ENCODE measurements at places on chromosomes 3 and 15.

GRCh38 chr15:45083223-45083622, 30.7 kb downstream of the DUOX2 start:
- DNase-seq = no peak

- no peak for DNase-seq
These were observed 361.6 kb downstream of the ROBO1 start for GRCh38 chr3:79406175-79406574.

- no peak for DNase-seq
These were observed 391.9 kb upstream of the THRB start for GRCh38 chr3:24886501-24886900.

DNA sequence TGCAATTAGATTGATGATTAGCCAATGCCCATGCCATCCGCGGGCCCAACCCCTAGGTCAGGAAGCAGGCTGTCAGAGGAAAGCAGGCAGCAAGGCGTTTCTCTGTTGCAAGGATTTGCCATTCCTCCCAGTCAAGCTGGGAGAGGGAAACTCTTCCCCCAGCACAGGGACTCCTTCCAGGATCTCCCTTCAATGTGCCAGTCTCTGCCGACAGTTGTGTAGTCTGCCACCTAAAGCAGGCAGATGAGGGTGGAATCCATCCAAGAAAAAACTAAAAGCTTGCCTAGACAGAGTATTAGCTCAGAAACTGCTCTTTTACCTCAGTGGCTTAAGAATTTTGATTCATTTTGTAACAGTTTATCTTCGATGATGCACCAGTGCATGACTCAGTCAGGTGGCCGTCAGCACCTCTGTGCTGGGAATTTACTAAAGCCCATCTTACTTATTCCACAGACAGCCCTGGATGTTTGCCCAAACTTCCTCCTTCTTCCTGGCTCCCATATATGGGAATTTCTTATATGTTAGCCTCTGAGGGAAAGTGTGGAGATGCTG, 501.5 kb upstream of the THBS1 start:
- DNase-seq = no peak

DNA sequence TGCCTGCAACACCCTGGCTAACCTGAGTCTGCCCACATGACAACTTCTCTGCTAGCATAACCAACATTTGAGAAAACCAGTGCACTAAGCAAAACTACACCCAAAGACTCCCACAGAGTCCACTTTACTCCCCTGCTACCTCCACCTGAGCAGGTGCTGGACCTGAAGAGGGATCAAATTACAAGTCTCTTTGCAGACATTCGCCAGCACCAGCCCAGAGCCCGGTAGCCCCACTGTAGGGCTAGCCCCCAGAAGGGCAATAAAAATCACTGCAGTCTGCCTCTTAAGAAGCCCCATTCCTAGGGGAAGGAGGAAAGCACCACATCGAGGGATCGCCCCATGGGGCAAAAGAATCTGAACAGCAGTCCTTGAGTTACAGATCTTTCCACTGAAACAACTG, 472.2 kb downstream of the GRM7 start:
- DNase-seq = no peak

DNA sequence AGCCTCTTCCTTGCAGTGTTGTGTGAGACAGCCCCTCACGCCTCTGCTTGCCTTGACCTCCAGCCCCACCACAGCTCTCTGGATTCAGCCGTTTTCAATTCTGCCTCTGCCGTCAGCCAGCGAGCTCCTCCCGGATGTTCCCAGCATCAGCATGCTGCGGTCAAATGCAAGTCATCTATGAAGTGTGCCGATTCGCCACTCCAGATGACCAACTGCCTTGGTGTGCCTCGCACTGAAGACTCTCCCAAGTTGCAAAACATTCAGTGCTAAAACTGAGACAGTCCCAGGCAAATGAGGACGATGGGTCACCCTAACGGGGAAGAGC, 30.6 kb upstream of the RASA2 start:
- no peak for DNase-seq

- no peak for DNase-seq
These were observed 166.0 kb upstream of the EIF1B start for GRCh38 chr3:40143283-40144090.

DNA sequence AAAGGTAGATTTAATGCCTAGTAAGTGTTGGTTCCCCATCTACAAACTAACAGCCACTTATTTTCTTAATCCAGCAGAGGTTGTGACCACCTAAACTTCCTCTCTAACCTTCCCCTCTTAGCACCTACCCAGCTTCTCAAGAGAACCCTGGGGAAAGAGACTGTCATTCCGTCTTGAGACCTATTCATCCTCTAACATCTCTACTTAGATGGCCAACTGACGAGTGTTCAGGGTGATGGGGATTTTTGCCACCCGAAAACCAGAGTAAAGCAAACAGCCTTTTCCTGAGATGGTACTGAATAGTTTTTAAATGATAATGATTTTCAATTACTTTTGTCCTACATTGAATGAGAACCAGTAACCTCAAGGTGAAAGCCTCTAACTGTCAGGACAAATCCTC, 9.3 kb upstream of the GBE1 start:
- DNase-seq = no peak

GRCh38 chr3:131518680-131519079, 15.9 kb upstream of the MRPL3 start:
- DNase-seq = no peak

DNA sequence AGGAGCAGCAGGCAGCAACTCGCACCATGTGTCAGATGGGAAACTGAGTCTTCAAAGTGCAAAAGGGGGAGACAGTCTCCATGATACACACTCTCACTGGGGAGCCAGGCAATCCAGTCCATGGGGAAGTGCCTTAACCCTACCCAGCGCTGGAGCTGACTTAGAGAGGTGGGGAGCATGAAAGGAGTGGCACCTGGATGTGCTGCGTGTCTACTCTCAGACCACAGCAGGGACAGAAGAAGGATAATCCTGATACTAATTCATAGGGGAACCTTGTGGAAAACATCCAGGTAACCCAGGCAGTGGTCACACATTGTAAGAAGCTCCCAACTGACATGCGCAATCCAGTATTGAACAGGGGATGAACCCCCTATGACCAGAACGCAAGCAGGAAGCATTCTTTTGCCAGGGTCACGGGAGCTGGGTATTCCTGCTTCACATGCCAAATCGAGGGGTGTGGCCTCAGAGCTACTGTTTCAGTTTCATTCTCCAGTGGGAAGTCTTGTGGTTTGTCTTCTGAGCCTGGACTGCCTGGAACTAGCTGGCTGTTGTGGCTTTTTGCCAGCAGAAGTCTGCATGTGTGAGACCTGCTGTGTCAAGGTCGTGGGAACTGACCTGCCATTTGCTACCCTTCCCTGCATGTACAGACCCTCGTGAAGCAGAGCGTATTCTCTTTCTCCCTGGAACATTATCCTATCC, 367.6 kb upstream of the NDN start:
- DNase-seq = no peak

DNA sequence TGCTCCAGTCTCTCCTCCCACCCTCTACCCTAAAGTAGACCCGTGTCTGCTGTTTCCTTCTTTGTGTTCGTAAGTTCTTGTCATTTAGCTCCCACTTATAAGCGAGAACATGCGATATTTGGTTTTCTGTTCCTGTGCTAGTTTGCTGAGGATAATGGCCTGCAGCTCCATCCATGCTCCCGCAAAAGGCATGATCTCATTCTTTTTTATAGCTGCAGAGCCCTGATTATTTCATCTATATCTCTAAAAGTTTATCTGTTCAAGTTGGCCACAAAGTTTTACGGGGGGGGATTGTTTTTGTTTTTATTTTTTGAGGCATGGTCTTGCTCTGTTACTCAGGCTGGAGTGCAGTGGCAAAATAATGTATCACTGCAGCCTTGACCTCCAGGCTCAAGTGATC, 4.4 kb upstream of the NEO1 start:
- DNase-seq = no peak

- DNase-seq = no peak
These were observed 15.1 kb upstream of the TOP2B start for GRCh38 chr3:25679642-25680302.

DNA sequence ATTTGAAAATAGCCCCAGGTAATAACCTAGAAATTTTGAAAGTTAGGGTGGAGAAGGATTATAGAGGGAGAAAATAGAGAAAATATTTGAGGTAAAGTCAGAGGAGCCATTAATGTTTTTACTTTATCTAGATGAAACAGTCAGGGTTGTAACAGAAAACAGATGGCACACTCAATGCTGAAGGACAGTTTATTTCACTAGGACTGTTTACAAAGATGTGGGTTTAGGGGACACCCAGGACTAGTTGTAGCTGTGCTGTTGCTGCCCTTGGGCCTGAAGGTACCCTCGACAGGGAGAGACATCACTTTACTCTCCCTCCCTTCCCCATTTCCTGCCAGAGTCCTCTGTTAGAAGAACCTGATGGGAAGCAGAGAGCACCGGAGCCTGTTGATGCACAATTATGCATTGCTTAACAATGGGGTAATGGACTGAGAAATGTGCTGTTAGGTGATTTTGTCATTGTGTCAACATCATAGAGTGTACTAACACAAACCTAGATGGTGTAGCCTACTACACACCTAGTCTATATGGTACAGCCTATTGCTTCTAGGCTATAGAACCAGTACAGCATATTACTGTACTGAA, 103.8 kb downstream of the GALK2 start:
- no peak for DNase-seq

All from HuH-7.5 (cell line).